ENCODE measurements at places on chromosomes 7 and 10.

GRCh38 chr10:68047554-68048327, 27.3 kb downstream of the HERC4 start:
- DNase-seq: no peak

- DNase-seq: no peak
Observed at GRCh38 chr10:116085323-116085722, 187.7 kb downstream of the GFRA1 start.

- DNase-seq: no peak
Observed at GRCh38 chr10:119700321-119700954, 25.4 kb upstream of the INPP5F start.

GRCh38 chr7:2689951-2690705, 2.1 kb downstream of the AMZ1 start:
- DNase-seq: no peak

- DNase-seq: no peak
Observed at GRCh38 chr7:5265320-5266190, 17.2 kb upstream of the SLC29A4 start.
